ENCODE measurements at places on chromosomes 7 and 10.

GRCh38 chr7:132779164-132779563 lies 202.9 kb upstream of the PLXNA4 start:
- DNase-seq = no peak

DNA sequence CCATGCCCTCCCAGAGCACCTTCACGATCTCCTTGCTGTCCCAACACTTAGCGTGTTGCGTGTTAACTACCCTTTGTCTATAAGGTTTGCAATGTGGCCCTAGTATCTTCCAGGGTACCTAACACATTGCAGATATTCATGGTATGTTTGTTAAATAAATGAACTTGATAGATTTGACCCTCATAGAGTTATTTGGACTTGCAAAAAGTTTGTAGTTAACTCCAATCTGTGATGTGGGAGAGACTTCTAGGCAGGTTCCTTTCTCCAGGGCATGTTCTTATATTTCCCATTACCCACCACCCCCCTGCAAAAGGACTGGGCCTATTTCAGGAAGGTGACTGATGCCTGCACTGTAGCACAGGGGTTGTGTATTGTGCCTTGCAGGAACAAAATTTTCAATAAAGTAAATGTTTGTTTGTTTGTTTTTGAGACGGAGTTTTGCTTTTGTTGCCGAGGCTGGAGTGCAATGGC lies 612 bp downstream of the HILPDA start:
- DNase-seq = no peak

- no peak for DNase-seq
These were observed 87.0 kb downstream of the PCGF5 start for GRCh38 chr10:91307489-91307888.

DNA sequence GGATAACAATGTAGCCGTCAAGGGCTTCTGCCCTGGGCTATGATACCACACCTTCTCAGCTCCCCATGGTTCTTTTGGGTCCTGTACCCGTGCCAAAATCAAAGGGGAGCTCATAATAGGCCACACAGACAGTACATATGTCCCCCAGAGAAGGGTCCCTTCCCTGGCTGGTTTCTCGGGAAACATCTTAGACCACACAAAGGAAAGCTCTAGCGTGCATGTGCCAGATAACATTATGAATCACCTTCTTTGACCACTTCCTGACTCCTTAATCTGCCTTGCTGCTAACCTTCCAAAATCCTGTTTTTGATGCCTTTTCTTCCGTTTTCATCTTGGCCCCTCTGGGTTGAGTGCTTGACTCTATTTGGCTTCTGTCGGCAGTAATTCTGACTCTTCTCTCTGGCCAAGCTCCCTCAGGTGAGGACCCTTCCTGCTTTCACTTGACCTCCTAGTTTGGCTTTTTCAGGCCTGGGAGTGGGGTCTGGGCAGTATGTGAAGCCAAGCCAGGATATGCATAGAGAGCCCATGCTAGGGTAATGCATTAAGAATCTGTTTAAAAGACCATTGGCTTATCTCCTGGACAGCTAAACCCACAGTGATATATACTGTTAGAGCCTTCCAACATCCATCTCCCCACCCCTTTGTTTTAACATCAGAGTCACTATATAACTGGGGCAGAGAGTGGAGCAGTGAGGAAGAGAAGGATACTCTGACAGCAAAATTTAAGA lies 84.8 kb downstream of the ANLN start:
- no peak for DNase-seq

DNA sequence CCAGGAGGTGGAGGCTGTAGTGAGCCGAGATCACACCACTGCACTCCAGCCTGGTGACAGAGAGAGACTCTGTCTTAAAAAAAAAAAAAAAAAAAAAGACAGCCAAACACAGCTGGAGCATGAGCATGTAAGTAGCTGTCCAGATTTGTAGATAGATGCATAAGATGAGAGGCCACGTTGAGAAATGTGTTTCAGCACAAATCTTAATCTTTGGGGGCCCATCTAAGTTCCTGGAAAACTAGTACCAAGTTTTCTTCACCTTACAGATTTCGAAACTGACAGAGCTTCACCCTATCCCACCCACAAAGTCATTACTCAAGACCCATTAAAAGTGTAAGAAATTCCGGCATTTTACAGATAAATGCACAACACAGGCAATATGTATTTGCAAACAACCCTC lies 208.2 kb downstream of the PARD3 start:
- DNase-seq = no peak

DNA sequence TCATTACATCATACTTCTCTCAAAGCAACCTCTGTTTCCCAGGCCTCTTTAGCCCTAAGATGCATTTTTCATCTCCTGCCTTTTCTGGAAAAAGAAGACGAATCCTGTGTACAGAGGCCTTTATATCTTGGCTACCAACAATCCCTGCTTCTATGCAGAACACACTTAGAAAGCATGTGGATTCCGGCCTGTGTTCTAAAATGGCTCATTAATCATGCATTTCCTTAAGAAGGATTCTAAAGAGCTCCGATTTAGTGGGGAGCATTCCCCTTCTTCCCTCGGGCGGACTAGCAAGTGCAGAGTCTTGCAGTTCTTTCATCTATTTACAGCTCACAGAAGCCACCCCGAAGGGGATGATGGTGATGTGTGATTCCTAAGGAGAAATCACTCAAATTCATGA lies 1212.9 kb downstream of the TYW1 start:
- DNase-seq = no peak

- no peak for DNase-seq
These were observed 53.8 kb upstream of the SLC16A12 start for GRCh38 chr10:89589101-89589720.

DNA sequence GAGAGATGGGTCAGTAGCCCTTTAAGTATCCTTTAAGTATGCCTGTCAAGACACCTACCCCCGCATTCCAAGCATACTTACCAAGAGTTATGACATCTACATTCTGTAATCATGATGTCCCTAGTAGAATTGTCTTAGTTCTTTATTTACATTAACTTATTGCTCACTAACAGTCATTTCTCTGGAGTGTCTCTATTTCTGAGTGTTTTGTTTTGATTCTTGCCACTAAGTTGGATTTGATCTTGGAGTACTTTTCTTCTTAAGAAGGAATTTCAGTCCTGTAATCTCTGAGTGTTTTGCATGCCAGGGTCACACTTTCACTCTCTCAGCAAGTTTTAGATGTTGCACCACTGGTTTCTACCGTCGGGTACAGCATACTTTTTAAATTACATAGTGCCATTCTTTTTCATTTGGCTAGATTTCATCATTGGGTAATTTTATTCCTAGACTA lies 1053.9 kb downstream of the KCNMA1 start:
- no peak for DNase-seq

DNA sequence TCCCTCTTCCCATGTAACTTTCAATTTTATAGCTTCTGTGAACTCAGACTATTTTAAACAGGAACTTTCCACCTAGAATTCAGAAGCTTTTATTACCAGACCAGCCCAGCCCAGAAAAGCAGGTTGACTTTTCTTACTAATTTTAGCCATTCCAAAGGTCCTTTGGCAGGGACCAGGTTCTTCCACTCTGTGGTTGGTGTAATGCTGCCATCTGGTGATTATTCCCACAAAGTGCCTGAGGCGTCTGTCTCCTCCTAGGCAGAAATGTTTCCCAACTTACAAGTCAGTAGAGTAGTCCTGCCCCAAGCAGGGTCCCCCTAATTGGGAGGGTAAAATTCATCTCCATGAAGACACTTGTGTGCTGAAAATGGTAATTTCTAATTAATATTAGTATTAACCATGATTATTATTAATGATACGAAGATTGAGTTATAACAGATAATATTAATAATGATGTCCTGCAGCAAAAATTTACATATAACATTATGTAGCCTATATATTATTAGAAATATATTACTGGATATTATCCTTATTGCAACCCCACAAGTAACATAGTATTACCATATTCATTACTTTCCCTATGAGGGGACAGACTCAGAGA lies 53.0 kb upstream of the PPP1R17 start:
- DNase-seq = no peak

DNA sequence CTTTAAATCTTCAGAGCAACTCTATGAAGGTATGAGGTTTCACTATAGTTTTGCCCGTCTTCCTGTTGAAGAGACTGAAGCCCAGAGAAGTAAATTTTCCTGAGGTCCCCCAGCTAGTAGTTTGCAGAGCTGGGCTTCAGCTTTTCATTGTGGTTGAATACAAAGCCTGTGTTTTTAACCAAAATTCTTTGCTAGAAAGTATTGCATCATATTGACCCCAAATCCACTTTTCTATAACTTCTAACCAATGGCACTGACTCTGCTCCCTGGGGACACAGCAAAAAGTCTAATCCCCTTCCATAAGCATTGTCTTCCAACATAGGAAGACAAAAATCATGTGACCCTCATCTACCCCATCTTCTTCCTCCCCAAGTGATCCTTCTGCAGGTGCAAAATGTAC lies 93.0 kb downstream of the KCNMA1 start:
- DNase-seq = no peak

Measured in effector memory CD4-positive, alpha-beta T cell (primary cell).